ENCODE measurements at places on chromosomes 4 and X.

DNA sequence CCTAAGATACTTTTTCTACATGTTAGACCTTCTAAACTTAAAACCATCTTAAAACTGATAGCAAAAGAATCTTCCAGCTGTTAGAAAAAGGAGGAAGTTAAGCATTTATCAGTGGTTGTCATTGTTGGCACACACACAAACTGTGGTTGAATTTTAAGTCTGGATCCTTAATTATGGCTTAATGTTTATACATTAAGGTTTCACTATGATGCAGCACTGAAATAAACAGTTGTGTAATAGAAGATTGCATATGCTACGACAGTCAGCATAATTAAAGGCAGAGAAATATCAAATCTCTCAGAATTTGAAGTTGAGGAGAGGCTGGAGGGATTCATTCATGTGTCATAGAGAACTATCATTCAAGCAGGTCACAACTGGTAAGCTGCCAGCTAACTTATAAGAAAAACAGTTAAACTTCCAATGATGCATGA lies 32.3 kb downstream of the ADGRA3 start:
- no peak for DNase-seq

DNA sequence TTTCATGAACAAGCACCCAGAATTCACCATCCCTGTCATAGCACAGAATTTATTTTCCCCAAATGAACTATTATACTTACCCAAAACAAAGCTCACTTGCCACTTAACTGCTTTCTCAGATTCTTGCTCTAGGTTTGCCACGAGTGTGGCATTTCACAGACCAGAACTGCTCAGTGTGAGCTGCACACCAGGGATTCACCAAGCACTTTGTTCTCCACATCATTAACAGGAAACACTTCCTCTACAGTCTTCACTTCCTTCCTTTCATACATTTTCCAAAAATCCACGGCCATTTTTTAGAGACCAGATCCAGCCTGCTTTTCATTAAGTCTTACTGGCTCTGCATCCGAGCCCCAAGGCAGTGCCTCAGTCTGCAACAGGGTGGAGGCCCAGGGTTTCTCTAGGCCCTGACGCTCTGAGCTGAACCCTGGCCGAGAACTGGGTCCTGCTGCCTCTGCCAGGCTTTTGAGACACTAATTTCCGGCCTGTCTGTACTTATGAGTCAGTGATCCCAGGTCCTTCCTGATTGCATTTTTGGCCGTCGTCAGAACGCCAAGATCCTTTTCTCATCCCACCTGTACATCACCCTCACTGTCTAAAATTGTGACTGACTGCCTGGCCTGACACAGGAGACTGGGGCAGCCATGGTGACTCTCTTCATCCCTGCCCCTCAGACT lies 67.6 kb upstream of the MTNR1A start:
- no peak for DNase-seq

DNA sequence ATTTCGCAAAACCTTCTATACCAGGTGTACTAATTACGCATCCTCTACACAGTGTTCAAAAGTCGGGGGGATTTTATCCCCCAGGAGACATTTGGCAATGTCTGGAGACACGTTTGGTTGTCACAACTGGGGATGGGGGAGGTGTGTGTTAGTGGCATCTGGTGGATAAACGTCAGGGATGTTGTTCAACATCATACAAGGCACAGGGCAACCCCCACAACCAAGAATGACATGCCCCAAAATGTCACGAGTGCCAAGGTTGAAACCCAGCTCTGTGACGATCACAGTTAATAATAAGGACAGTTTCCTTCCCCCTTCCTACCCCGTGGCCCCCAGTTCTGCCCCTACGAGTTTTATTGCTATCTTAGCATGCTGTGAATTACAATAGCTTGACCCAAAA lies 15.9 kb upstream of the SEL1L3 start:
- DNase-seq, result no peak

DNA sequence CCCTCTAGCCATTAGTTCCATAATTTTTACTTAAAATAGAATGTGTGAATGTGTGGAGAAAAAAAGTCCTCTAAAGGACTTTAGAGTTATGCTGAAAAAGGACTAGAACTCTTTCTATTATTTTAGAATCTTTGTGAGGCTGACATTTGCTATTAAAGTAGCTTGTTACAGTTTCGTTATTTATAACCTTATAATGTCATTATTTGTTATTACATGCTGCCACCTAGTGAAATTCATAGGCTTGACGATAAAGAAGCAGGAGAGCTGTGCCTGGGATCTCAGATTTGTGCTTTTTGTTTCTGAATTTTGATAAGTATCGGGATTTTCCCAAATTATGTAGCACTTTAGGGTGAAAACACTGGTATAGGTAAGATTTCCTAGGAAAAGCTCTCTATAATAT lies 38.5 kb upstream of the TAPT1 start:
- DNase-seq, result no peak

DNA sequence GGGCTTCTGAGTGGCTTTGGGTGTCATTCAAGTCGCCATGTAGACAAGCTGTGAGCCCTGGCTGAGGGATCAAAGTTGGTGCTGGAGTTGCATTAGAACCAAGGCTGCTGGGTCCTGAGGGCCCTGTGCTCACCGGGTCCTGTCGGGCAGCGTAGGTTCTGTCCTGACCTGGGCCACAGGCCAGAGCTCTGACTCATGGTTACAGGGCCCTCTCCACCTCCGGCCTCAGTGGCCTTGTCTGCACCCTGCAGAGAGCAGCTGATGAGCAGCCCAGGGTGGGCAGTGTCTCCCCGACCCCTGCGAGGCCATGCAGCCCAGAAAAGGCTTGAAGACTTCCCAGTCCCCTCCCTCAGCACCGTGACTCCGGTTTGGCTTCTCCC lies 22.5 kb downstream of the ATP2B3 start:
- no peak for DNase-seq

- DNase-seq, result no peak
Observed at GRCh38 chr4:56768763-56769162, 52.7 kb downstream of the SPINK2 start.

- no peak for DNase-seq
Observed at GRCh38 chrX:4674028-4674782, 960.8 kb upstream of the PRKX start.
